ENCODE measurements at places on chromosomes 16 and 17. TPM values are rescaled to one million over a fixed set of nuclear protein-coding genes. Genes with fewer than 3 reads are reported as not detected.

- DNase-seq = no peak
These were observed 26.7 kb downstream of the WNT9B start for GRCh38 chr17:46878055-46878454.

DNA sequence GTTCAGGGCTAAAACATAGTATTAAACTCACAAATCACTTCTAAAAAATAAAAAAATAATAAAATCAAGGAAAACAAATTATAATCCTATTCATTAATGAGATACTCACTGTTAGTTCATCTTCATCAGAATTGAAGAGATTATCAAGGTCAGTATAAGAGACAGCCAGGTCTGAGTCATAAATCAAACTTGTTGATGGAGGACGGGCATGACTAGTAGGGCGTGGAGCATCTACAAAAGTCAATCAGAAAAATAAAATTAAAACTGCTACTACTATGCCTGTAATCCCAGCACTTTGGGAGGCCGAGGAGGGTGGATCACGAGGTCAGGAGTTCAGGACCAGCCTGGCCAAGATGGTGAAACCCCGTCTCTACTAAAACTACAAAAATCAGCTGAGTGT, 59.1 kb upstream of the INTS2 start:
- DNase-seq = no peak

GRCh38 chr17:9513266-9513665, 62.4 kb downstream of the STX8 start:
- DNase-seq = no peak

DNA sequence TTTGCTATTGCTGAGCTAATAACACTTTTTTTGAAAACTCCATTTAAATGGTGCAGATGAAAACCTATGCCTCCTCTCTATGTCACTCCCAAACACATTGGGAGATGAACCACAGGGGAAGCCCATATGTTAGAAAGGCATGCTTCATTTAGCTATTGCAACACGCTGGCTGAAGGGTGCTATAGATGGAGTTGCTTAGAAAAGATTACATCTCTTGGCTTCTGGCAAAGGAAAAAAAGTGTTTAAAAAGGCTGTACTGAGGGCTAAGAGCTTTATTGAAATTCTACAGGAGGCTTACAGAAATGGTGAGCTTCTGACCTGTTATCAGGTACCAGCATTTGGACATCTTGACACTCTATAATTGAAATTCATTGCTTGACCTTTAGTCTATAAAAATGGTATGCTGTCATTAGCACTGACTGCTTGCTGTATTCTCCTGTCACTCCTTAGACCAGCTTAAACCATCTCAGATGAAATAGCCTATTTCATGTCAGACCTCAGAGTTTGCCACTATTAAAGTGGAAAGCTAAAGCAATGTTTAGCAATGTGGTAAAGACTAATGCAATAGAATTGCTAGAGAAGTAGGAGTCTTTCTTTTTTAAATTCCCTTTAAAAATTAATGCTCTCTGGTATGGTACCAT, 503.9 kb downstream of the CDH11 start:
- no peak for DNase-seq

- no peak for DNase-seq
These were observed 121.8 kb downstream of the IRX3 start for GRCh38 chr16:54164789-54165173.

- no peak for DNase-seq
These were observed 1.9 kb upstream of the CAPN15 start for GRCh38 chr16:525520-526180.

DNA sequence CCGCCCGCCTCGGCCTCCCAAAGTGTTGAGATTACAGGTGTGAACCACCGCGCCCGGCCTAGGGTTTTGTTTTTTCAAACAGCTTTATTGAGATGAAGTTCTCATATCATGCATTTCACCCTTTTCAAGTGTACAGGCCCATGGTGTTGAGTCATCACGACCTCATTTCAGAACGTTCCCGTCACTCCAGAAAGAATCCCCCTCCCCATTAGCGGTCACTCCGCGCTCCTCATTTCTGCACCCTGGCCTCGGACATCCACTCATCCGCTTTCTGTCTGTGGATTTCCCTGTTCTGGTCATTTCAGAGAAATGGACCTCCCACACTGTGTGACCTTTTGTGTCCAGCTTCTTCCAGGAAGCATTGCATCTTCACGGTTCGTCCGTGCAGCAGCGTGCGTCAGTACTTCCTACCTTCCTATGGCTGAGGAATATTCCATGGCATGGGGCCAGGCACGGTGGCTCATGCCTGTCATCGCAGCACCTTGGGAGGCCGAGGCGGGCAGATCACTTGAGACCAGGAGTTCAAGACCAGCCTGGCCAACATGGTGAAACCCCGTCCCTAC, 135.2 kb upstream of the GSE1 start:
- DNase-seq = no peak

- DNase-seq = no peak
These were observed 3.7 kb upstream of the ZDHHC1 start for GRCh38 chr16:67419931-67420330.

- DNase-seq = no peak
These were observed 22.8 kb downstream of the NLRC3 start for GRCh38 chr16:3554351-3554928.

ZNF597 gene
- total RNA-seq = 2.9 TPM

NDEL1 gene
- 23.0 TPM for total RNA-seq

KRT12 gene
- total RNA-seq = not detected

All from SJCRH30 (cell line).